Small intestine (tissue), 16 donors: ENCODE measurements at places on chromosomes 5 and 9.

- no peak for DNase-seq
- H3K27ac ChIP-seq: no peak overlapping the region
- H3K4me3 ChIP-seq: no peak overlapping the region
- no peaks in the 10 kb centered on the region for H3K27me3 ChIP-seq
- H3K4me1 ChIP-seq: no peaks in the 10 kb centered on the region
These were observed 54.3 kb upstream of the ANKRD33B start for GRCh38 chr5:10509575-10509974.

GRCh38 chr5:172493906-172494305, 39.6 kb upstream of the SH3PXD2B start:
- no peaks in the 10 kb centered on the region for H3K36me3 ChIP-seq
- peaks cover 15% of the 10 kb centered on the region for H3K27me3 ChIP-seq
- no peak for DNase-seq

- H3K27me3 ChIP-seq: no peaks in the 10 kb centered on the region
- H3K4me1 ChIP-seq: peaks cover 7% of the 10 kb centered on the region
- H3K36me3 ChIP-seq: no peaks in the 10 kb centered on the region
These were observed 52.8 kb upstream of the RPL26L1 start for GRCh38 chr5:172906436-172906835.

DNA sequence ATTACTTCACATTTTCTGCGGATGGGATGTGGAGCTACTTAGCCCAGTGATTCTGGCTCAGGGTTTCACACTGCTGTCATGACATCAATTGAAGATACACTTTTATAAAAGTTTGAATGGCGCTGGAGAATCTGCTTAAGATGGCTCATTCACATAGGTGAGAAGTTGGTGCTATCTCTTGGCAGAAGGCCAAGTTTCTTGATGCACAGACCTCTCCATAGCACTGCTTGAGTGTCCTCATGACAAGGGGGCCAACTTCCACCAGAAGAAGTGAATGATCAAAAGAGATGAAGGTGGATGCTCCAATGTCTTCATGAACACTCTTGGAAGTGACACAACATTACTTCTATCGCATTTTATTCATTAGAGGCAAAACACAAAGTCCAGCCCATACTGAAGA, 403.7 kb upstream of the CCNG1 start:
- no peak for DNase-seq
- H3K27ac ChIP-seq: no peak overlapping the region
- H3K27me3 ChIP-seq: no peaks in the 10 kb centered on the region
- no peaks in the 10 kb centered on the region for H3K36me3 ChIP-seq
- no peaks in the 10 kb centered on the region for H3K4me1 ChIP-seq

DNA sequence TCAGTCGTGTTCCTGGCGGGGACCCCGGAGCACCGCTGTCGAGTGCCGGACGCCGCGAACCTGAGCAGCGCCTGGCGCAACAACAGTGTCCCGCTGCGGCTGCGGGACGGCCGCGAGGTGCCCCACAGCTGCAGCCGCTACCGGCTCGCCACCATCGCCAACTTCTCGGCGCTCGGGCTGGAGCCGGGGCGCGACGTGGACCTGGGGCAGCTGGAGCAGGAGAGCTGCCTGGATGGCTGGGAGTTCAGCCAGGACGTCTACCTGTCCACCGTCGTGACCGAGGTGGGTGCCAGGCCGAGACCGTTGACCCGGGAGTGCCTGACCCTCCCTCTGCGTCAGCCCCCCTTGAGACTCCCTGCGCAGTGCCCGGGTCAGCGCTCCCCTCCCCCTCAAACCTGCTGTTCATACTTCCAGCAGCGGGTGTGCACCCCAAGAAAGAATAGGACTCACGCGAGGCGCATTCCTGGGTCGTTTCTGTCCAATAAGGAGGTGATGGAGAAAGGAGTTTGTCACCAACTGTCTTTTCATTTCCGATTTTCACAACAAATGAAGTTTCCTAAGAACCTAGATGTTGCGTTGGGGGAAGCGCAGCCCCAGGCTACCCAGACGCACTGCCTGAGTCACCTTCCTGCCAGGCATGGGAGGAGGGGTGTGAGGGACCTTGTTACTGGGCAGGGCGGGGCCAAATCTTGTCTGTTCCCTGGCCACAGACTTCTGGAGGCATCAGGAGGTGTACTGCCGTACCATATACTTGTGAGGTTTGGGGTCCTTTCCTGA, 722 bp downstream of the SLC22A4 start:
- H3K27me3 ChIP-seq: no peaks in the 10 kb centered on the region
- H3K4me3 ChIP-seq: no peak overlapping the region
- DNase-seq: peak; percentile 89
- peaks cover 8% of the 10 kb centered on the region for H3K36me3 ChIP-seq
